GM19239 (cell line): ENCODE measurements at places on chromosomes 11 and 22.

DNA sequence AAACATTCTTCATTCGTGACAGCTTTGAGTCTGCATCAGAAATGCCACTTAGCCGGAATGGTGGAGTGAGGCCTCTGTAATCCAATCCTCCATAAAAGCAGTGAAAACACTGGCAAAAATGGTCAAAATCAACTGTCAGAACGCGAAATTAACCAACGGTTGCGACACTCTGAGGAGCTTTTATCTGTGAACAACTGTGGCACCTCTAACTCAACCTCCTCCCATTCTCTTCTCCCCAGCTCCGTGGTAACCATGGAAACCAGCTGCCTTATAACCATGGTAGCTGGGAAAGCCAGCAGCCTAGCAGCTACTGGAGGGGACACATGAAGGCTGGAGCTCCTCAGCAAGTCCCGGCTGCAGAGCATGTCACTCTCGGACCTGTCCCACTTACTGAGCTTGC, 20.3 kb downstream of the AP2A2 start:
- no peak for DNase-seq

DNA sequence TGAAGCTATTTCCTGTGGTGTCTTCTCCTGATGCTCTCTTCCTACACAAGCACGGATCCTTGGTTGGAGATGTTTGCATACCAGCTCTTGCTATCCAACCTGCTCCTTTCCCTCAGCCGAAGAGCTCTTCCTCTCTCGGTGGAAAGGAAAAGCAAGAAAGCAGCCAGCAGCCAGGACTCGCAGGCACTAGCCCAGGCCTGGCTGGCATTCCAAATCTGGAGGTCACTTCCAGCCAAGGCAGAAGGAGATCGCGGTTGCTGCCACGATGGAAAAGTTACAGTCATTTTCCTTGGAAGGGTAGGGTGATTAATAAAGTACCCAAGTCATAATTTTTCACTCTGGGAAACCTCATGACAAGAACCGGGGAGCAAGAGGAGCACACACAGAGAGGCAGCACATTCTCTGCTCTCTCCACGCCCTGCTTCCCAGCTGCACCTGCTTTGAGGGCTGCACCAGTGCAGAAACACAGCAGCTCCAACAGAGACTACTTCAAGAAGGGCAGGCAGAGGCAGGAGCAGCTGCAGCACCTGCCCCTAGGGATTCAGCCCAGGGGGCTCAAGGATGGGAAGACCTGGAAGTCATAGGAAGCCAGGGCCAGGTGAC, 399.3 kb downstream of the CADM1 start:
- no peak for DNase-seq

GRCh38 chr11:35237860-35238715, 99.1 kb downstream of the CD44 start:
- peak; percentile 17 for DNase-seq

DNA sequence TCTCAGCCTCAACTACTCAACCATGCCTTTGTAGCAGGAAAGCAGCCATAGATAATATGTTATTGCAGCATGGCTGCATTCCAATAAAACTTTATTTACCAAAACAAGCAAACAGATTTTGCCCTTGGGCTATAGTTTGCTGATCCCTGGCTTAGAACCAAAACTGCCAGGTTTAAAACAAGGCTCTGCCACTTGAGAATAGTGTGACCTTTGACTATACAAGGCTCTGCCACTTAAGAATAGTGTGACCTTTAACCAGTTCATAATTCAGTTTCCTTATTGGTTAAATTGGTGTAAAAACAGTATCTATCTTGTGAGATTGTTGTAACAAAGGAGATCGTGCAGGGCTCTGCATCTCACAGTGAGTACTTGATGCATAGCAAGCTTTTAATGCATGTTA, 217.3 kb upstream of the MTNR1B start:
- no peak for DNase-seq

- no peak for DNase-seq
These were observed 1295.0 kb downstream of the JRKL start for GRCh38 chr11:97684486-97685439.

DNA sequence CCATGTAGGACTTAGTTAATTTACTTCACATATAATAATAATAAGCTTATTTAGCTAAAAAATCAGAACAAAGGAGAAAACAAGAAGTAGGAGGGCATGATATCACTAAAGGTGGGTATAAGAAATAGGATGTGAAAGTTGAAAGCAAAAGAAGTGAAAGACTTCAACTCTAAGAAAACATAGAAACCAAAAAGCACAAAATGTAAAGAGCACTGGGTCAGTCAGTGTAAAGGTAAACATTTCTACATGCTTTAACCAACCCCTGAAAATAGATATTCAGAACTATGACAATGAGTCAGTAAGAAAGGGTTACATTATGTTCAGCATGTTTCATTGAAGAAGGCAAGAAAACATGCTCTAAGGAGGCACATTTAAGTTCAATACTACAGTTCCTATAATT, 298.8 kb downstream of the SWAP70 start:
- no peak for DNase-seq

- no peak for DNase-seq
These were observed 218.1 kb upstream of the SORL1-AS1 start for GRCh38 chr11:121670805-121671282.

GRCh38 chr11:102709201-102709945, 3.8 kb upstream of the MMP27 start:
- no peak for DNase-seq

GRCh38 chr11:111063726-111064517, 181.6 kb upstream of the POU2AF2 start:
- no peak for DNase-seq

- DNase-seq = no peak
These were observed 5.4 kb downstream of the FDX1 start for GRCh38 chr11:110434952-110435779.

DNA sequence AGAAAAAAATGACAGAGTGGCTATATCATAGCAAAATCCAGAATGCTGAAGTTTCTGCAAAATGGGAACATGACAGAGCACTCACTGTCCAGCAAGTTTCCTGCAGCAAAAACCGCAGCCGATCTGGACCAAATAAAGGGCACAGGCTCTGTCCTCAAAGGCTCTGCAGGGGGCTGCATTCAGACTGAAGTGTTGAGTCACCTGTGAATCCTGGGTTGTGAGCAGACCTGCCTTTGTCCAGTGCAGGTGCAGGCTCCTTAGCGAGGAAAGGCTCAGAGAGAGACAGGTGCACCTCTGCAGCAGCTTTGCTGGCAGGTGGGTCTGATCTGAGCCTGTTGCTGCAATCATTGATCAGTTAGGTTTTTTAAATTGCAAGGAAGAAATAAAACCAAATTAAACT, 29.3 kb upstream of the NFAM1 start:
- no peak for DNase-seq

DNA sequence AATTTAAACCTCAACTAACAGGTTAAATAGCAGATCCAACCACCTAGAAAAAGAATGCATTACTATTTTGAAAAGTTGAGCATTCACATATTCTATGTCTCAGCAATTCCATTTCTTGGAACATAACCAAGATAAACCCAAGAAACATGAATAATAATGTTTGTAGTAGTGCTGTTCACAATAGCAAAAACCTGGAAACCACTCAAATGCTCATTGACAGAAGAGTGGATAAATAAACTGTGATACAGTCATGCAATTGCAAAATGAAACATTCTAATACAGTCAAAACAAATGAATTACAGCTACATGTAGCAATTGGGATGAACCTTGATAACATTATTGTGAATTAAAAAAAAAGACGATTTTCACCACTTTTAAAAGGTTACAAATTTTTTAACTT, 162.8 kb upstream of the TMEM45B start:
- DNase-seq = no peak

- no peak for DNase-seq
These were observed 14.6 kb downstream of the SMARCB1 start for GRCh38 chr22:23801238-23801821.

DNA sequence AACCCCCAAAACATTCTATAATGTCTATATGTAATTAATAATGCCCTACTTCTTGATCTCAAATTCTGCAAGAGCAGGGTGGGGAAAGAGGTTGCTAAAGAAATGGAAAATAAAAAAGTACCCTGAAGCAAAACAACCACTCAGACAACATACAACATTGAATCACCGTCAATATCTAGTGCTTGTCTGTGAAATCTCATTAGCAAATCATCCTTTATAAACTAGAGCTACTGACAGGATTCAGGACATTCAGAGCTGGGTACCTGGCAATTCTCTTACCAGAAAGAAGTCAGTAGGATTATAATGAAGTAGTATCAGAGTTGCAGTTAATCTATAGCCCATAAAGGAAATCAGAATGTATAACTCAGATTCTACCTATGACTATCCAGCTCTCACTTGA, 143.2 kb downstream of the CADM1 start:
- DNase-seq = no peak

DNA sequence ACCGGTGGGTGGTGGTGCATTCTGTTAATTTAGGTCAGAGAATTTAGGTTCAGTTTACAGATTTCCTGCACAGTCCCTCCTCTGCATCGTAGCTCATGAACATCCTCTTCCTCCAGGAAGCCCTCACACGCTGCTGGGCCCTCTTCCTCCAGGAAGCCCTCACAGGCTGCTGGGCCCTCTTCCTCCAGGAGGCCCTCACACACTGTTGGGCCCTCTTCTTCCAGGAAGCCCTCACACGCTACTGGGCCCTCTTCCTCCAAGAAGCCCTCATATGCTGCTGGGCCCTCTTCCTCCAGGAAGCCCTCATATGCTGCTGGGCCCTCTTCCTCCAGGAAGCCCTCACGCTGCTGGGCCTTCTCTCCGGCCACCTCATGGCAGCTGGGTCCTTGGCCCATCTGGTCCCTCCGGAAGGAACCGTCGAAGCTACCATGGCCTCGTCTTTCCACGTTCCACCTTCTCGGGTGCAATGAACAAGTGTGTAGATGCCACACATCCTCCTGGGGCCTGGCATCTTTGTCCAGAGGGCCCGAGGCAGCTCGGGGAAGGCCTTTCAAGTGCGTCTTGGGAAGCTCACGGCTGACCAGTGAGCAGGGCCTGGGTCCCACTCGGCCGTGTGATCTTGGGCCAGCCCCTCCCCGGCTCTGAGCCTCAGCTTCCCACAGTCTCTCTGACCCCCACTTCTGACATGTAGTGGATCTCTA, 58.9 kb upstream of the PPARA start:
- DNase-seq = no peak

DNA sequence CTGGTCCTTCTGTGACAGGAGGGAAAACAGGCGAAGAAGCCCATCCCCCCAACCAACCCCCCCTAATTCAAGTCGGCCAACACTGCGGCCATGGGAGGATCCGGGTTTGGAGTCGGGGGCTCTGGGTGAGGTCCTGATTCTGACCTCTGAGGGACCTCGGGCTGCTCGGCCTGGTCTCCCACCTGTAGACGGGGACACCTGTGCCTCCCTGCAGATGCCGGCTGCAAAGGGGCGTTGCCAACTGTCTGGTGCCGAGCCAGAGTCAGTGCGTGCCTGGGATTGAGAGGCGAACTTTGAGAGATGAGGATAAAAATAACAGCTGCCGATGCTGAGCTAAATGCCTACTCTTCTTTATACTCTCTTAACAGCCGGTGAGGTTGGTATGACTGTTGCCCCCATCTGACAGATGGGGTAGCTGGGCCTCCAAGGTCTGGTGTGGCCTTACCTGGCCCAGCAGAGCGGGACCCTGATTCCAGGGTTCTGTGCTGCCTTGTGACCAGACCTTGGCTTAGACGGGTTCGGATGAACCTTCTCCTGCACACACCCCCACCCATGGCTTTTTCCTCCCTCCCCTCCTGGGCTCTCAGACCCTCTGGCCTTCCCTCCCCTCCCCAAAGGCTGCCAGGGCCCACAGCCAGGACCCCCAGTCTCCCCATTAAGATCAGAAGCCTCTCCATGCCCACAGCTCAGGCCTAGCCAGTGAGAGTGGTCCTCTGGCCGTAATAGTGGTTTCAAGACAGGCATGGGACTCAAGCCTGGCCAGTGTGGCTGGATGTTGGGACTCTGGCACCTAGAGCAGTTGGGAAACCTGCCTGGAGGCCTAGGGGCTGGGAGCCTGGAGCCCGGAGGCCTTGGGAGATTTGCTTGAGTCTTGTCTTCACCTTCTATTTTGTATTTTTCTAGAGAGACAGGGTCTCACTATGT, 41.7 kb downstream of the KCNJ4 start:
- no peak for DNase-seq

GRCh38 chr11:27194976-27195375, 154.4 kb downstream of the BBOX1 start:
- no peak for DNase-seq

DNA sequence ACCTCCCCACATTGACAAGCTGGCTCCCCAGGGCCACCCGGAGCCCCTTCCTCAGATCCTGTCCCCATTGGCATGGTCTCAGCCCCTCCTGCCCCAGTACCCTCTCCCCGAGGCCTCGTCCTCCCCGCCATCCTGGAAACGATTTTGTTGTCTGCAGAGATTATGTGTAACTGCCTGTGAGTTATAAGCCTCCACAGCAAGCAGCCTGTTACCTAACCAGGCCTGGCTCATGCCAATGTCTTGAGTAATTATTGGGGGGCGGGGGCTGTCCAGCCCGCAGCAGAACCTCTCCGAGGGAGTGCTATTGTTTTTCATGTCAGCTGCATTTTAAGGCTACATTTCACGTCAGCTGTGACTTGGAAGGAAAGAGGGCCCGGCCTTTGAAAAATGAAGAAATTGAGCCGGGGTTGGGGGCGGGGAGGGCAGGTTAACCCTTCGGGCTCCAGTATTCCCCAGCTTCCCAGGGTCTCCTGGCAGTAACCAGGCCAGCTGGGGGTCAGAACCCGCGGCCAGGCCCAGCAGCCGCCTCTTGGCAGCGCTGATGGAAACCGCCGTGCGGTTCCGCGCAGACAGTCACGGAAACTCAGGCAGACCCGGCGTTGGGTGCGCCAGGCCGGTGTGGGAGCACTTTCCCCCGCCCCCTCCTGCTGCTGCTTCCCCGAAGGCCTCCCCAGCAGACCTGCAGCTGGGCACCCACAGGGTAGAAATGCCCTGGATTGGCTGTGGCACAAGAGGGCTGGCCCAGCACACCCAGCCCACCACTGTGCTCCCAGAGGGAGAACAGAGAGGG, 59.5 kb downstream of the CDKN1C start:
- no peak for DNase-seq

- DNase-seq = no peak
These were observed 390.6 kb downstream of the DYNC2H1 start for GRCh38 chr11:103499710-103500340.

DNA sequence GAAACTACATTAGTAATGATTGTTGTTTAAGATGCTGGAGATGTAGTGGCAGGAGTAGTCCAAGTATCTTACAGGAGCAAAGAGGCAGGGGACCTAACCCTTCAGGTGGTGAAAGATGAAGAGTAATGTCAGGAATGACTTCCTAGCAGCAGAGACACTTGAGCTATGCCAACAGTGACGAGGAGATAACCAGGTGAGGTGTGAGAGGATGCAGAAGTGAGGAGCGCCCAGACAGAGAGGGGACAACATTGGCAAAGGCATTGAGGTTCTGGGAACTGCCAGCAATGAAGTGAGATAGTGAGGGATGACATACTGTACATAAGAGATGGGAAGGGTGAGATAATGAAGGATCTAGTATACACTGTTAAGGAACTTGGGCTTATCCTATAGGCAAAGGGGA, 95.8 kb downstream of the NCAM1 start:
- DNase-seq = no peak
